Stimulated activated CD4-positive, alpha-beta T cell treated with anti-CD3 and anti-CD28 coated beads, TNF-alpha, amount 100 ng/mL, for 1 hour (primary cell): ENCODE measurements at places on chromosomes 2 and 18.

DNA sequence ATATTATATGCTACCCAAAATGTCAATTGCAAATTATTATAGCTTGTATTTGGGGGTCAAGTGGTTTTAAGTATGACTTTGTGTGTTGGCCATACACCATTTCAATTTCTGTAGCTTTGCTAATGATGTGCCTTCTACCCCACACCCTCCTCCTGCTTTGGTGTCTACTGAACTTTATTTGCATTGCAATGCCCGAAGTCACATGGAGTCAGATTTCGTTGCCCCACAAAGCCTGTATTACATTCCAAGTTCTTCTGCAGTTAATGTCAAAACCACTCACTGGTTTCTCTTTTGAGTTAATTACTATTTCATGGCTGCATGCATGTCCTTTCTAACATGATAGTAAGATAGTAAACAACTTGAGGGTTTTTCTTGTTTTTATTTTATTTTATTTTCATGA, 528.9 kb downstream of the RIT2 start:
- no peak for DNase-seq

DNA sequence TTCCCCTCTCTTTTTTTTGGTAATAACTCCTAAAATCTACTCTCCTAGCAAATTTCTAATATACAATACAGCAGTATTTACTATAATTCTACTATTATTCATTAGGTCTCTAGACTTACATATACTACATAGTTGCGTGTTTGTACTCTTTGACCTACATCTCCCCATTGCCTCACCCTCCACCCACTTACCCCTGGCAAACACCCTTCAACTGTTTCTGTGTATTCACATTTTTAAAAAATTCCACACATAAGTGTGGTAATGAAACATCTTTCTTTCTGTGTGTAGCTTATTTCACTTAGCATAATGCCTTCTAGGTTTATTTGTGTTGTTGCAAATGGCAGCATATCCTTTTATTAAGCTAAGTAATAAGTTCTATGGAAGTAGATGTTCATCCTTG, 336.0 kb downstream of the CCDC85A start:
- no peak for DNase-seq

DNA sequence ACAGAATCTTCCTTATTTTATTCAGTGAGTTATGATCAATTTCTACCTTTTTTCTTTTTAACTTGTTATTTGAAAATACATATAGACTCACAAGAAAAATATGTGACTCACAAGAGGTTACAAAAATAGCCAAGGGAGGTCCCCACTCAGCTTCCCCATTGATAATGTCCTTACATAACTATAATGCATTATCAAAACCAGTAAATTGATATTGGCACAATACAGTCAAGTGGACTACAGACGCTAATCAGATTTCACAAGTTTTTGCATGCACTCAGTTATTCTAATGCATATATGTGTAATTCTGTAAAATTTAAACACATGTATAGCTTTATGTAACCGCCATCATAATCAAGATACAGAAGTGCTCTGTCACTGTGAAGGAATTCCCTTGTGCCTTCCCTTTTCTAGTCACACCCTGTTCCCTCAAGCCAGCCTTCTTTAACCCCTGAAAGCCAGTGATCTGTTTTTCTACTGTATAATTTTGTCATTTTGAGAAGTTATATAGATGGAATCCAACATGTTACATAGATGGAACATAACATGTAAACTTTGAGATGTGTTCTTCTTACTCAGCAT, 118.4 kb downstream of the ALMS1 start:
- DNase-seq = no peak

DNA sequence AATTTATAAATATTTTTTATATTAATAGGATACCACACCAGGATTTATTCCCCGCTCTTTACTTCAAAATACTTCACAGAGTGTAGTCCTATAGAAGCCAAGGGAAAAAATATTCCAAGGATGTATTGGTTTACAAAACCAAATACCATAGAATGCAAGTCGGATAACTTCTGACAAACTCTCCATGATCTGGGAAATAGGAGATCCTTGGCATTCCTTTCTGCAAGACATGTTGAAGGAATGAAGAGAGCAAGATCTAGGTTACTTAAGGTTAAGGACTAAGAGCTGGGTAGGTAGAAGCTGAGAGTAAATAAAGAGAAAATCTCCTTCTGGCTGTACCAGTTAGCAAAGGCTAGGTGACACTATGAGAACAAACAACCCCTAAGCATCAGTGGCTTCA, 141.2 kb downstream of the LRATD1 start:
- DNase-seq = no peak

- no peak for DNase-seq
These were observed 49.3 kb downstream of the SLC39A10 start for GRCh38 chr2:195706161-195706900.
